ENCODE measurements at places on chromosomes 3 and 15.

GRCh38 chr3:15081960-15082664 is 16.8 kb downstream of the RBSN start:
- no peak for DNase-seq

DNA sequence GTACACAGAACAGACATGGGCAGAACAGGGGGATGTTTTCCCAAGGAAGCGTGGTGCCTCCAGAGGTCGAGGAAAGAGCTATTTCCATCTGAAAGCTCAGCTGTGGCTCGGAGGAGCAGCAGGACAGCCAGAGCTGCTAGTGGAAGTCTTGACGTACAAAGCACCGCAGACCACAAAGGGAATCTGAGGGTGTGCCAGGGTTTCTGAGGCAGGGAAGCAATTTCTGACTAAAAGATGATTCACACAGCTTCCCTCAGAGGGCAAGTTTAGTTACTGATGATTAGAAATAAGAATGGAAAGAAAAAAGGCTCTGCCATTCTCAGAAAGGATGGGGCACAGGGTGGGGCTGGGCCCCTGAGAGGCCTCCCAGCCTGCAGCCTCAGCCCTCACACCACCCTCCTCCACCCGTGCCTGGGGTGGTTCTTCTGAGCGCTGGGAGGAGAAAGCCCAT is 45.8 kb upstream of the SEC13 start:
- DNase-seq: no peak

- DNase-seq: no peak
Observed at GRCh38 chr15:91548549-91548948, 305.0 kb upstream of the SLCO3A1 start.

DNA sequence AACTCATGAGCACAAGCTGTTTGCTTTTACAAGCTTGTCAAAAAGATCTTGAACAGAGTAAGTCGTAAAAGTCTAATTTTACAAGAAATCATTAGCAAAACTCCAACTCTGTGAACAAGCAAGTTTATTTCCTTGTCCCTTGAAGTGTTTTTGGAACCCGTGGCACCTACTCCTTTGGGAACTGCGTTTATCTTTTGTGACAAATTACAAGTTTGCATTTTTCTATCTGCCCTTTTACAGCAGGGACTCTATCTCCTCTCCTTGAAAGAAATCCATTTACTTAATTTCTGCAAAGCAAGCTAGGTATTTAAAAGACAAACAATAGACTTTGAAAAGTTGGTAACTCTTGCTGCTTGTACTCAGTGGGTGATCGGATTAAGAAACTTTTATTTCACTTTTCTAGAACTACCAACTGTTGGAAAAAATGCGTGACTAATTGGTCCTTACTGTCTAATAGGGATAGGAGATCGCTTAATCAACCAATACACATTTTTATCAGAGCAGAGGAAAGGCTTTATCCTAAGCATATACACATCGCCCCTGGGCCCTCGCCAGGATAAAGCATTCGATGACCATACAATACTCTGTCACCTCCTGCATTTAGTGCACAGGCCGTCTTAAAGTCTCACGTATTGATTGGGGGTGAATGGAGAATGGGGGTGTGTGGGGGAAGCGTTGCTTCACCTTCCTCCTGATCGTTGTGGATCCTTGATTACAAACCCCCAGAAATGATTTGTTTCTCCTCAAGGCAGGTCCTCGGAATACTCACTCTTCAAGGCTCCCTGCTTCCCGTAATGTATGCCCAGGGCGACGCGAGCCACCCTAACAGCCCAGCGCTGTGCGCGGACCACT is 1.7 kb downstream of the PRTG start:
- DNase-seq: no peak

DNA sequence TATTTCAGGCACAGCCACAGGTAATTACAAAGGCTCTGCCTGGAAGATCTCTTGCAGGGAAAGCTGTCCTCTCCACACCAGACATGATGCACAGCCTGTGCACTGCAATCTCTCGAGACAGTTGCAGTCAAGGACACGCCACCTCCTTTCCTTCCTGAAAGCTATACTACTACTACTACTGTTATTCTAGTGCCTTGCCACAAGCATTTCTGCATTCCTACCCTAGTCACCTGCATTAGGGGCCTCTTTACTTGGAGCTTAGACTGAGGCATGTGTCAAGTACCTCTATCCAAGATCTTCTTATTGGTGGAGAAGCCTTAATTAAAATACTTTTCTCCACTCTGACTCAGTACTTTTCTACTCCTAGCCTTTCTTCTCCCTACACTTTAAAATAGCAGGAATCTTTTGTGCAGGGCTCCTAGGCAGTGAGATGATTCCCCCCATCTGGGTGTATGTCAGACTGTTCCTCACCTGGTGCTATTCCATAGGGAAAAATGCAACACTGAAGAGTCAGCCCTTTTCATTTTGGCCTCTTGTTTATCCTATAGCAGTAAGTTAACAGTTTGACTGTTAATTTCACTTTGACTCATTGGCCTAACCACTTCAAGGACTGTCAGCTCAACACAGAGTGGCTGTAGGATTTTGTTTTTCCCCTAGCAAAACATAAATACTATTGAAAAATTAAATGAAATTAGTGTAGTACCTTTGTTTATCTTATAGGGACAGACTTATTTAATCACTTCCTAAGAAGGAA is 78.9 kb downstream of the ESYT3 start:
- DNase-seq: no peak

DNA sequence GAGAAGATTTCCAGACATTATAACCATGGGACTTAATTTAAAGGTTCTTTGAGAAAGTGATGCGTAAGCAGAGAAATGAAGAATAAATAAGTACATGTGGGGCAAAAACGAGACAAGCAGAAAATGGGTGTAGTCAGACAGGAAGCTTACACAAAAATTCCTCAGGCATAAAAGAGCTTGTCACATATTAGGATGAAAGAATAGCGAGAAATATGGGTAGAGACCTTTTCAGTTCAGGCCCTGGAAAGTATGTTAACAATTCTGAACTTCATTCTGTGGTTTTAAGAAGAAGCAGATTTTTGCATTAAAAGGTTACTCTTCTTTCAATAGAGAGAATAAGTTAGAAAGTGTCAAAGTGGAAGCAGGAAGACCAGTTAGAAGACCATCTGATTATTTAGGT is 352.4 kb downstream of the ROBO1 start:
- DNase-seq: no peak

DNA sequence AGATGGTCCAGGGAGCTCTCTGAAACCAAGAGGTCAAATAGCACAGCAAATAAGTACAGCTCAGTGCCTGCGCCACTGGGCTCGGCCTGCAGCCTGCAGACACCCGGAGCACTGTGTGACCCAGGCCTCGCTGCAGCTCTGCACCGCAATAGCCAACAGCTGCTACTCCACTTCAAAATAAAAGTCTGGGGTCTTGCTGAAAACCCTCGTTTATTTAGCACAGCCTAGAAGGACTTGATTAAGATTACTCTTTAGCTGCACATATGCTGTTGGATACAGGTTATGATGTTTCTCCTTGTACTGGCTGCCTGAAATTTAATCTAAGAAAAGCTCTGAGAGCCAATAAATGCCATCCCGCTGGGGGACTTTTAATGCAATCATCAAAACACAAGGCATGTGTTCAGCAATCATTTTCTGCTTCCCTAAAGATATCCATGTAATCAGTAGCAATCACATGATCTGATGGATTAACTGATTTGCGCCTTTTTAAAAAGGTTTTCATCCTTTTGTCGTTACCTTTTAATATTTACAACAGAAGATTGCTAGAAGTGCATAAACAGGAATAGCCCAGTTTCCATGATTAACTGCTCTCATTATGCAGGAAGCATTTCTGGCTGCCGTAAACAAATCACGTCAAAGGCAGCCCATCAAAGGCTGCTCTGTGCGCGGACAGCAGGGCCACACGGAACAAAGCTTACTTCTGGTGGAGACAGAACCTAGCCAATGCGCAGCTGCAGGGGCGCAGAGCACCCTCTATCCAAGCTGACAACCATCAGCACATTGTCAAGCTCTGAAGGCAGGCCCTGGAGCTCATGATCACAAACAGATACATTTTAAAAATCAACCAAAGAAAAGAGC is 58.8 kb downstream of the CLASP2 start:
- peak; percentile 15 for DNase-seq

DNA sequence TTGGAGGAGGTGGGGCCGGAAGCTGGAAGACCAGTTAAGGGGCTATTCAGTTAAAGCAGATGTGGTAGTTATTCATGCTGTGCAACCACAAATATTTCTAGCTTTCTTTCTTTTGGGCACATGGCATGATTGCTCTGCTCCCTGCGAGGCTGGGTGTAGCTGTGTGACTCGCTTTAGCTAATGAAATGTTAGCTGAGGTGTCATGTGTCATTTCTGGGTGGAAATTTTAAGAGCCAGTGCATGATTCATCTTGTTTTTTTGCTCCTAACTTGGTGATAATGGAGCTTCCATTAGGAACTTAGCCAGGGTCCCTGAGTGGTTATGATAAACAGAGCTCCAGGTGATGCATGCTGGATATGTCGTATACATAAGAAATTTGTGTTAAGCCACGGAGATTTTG is 300.6 kb downstream of the SATB1 start:
- no peak for DNase-seq

- DNase-seq: peak; percentile 14
Observed at GRCh38 chr3:149771652-149772271, 19.5 kb upstream of the COMMD2 start.

DNA sequence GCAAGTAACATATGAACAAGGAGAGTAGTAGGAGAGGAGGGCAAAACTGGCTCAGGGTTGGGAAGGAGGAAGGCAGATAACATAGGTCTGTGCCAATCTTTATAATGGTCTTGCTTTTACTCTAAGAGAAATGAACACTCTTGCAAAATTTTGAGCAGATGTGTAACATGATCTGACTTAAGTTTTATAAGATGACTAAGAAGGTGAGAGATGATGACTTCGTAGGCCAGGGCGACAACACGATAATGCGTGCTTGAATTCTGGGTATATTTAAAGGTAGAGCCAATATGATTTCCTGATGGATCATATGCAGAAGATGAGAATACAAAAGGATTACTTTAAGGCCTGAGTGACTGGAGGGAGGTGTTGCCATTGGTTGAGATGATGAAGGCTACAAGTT is 265.4 kb upstream of the KCNMB2 start:
- DNase-seq: no peak

DNA sequence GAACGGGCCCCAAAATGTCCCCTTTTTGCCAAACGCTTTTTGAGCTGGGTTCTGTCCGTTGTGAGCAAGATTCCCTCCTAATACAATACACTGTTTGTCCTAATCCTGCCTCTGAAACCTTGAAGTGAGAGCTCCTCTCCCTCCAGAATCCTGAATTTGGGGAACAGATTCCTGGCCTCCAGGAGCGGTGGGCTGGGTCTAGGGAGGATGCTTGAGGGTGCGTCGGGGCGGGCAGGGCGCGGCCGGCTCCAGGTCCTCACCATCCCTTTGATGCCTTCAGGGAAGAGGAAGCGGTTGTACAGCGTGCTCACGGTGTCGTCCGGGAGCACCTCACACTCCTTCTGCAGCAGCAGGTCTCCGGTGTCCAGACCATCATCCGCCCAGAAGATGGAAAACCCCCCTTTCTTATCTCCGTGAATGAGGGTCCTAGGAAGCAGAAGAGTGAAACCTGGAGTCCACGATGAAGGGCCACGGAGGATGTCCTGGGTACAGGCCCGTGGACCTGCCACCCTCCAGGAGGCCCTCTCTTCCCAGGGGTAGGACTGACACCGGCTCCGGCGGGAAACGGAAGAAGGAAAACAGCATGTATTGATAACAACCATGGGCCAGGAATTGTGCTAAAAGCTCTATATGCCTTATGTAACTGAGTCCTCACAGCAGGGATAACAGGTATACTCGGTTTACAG is 23.2 kb downstream of the ALDH1L1 start:
- DNase-seq: no peak

DNA sequence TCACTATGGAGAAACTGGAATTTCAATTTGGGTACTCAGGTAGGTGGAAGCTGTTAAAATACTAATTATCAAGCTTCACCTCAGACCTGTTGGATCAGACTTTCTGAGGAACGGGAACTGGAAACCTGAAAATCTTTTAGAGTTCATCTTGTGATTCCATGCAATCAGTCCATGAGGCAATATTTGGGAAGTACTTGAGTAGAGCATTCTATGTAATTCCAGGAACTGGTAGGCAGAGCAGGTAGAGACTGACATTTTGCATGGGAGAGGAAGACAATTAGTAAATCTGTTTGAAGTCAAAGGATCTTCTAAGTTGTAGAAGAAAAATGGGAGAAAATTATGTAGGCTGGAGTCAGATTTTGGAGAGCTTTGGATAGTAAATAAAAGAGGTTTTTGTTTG is 43.1 kb downstream of the FGF7 start:
- no peak for DNase-seq

GRCh38 chr15:42349186-42349585 is 10.1 kb upstream of the CAPN3 start:
- DNase-seq: no peak

DNA sequence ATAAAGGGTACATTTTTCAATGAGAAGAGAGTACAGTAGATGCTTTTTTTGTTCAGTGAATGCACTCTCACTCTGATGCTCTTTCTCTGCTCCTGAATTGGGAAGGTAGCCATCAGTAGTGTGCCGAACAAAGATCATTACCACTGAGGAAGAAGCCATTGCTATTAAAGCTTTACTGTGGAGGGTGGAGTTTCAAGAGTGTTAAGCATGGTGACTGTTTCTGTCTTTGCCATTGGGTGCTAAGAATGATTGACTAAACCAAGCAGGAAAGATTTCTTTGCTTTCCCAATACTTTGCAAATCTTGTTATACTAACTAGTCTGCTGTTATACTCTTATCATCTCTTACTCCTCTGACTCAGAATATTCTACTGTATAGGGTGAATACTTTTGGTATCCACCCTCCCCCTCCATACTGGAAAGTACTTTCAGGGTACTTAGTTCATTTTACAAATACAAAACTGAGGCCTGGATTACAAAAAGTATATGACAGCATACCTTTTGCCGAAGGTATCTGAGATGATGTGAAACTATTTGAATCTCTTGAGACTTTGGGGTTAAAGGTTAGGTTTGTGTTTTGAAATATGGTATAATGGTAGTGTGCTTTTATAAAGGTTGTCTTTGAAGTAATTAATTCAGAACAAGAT is 1.7 kb downstream of the RAB11A start:
- DNase-seq: no peak

DNA sequence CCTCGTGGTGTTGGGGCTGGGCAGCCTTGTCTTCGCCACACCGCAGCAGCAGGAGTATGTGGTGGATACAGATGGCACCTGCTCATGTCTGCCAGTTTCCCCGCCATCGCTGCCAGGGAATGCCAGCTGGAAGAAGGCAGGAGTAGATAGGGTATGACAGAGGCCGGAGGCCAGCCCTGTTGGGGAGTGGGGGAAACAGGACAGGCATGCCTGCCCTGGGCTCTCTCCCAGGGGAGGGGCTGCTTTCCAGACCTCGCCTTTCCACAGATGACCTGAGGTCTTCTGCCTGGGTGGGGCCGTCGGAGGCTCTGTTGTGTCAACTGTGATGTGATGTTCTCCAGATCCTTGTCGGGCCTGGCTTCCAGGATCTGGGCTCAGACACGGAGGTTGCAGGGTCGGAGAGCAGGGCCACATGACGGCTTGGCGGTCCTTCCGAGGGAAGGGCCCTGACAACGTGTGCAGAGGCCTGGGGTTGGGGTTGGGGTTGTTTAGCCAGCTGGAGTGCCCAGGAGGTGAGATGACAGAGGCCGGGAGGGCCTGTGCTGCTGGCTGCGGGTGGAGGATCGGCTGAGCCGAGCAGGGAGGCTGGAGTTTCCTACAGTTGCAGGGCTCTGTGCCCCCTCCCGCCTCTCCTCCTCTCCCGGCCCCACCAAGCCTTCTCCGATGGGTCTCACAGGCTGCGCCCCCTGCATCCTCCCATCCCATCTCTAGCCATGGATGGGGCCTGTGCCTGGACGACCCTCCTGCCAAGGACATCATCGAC is 102.0 kb downstream of the TBC1D2B start:
- DNase-seq: no peak

GRCh38 chr3:131033480-131034080 is 6.9 kb downstream of the NEK11 start:
- DNase-seq: no peak

Measured in NCI-H1436 treated with DMSO at 0.1 percent for 48 hours (cell line).